ENCODE measurements at places on chromosomes 13 and 19.

- H3K4me1 ChIP-seq, result peaks cover 6% of the 10 kb centered on the region
- H3K4me3 ChIP-seq, result no peak overlapping the region
- no peaks in the 10 kb centered on the region for H3K36me3 ChIP-seq
- DNase-seq, result no peak
- no peak overlapping the region for H3K27ac ChIP-seq
These were observed 13.2 kb downstream of the EHD2 start for GRCh38 chr19:47726467-47726866.

GRCh38 chr19:17409990-17410389 is 4.6 kb upstream of the BST2 start:
- H3K36me3 ChIP-seq, result peaks cover 9% of the 10 kb centered on the region
- no peaks in the 10 kb centered on the region for H3K27me3 ChIP-seq
- DNase-seq, result no peak
- no peak overlapping the region for H3K27ac ChIP-seq

GRCh38 chr19:43610493-43610892 is 1.4 kb upstream of the SRRM5 start:
- no peaks in the 10 kb centered on the region for H3K4me1 ChIP-seq
- H3K27me3 ChIP-seq, result no peaks in the 10 kb centered on the region

- no peaks in the 10 kb centered on the region for H3K36me3 ChIP-seq
- H3K27me3 ChIP-seq, result peaks cover 6% of the 10 kb centered on the region
- no peak for DNase-seq
These were observed 10.6 kb downstream of the ERFL start for GRCh38 chr19:41917676-41918075.

DNA sequence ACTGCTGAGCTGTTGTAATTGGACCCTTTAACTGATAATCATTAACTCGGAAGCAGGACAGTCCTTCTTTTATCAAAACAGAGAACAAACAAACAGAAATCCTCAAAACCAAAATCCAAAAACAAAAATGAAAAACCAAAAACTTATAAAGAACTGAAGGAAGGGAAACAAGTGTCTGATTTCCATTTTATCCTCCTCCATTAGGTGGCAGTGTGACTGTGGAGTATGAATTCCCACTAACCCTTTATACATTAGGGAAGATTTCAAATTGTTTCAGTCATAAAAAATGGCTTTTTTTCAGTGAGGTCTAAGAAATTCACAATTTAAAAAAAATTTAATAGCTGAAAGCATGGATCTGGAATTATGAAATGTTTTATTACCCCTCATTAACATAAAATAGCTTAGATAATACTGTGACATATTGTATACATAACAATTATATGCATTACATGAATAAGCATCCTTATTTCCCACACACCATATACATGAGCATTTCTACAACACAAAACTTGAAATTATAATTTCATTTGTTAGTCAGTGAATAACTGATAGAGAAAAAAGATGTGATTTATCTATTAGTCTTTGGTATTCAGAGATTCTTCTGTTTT is 1074.3 kb upstream of the PCDH9 start:
- no peaks in the 10 kb centered on the region for H3K4me1 ChIP-seq
- H3K36me3 ChIP-seq, result no peaks in the 10 kb centered on the region
- H3K27me3 ChIP-seq, result no peaks in the 10 kb centered on the region
- DNase-seq, result no peak
- H3K4me3 ChIP-seq, result no peak overlapping the region

- H3K27me3 ChIP-seq, result no peaks in the 10 kb centered on the region
- no peaks in the 10 kb centered on the region for H3K4me1 ChIP-seq
- no peak overlapping the region for H3K4me3 ChIP-seq
- DNase-seq, result no peak
- H3K27ac ChIP-seq, result no peak overlapping the region
- H3K36me3 ChIP-seq, result no peaks in the 10 kb centered on the region
These were observed 852.7 kb upstream of the KLHL1 start for GRCh38 chr13:70960841-70961443.

- no peak for DNase-seq
- H3K4me1 ChIP-seq, result no peaks in the 10 kb centered on the region
- no peak overlapping the region for H3K27ac ChIP-seq
These were observed 151.3 kb downstream of the PTPRS start for GRCh38 chr19:5189318-5189607.

GRCh38 chr13:107969546-107969945 is 245.8 kb downstream of the LIG4 start:
- H3K4me3 ChIP-seq, result no peak overlapping the region
- no peaks in the 10 kb centered on the region for H3K27me3 ChIP-seq
- DNase-seq, result no peak
- H3K36me3 ChIP-seq, result no peaks in the 10 kb centered on the region

DNA sequence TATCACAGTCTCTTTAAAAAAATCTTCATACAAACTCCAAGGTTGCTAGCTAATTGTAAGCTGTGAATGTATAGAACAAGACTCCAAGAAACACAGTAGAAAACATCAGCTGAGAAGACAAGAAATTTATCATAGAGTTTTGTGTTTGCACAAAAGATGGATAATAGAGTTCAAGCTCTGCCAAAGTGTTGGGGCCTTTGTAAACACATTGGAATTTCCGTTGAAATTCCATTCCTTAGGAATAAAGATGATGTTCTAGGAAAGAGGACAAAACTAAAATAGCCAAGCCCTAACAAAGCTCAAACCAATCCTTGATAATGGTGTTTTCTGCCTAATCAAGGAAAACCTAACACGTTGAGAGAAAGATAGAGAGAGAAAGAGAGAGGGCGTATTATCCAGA is 20.6 kb downstream of the LRRC63 start:
- H3K27ac ChIP-seq, result no peak overlapping the region
- no peaks in the 10 kb centered on the region for H3K27me3 ChIP-seq
- DNase-seq, result no peak
- no peak overlapping the region for H3K4me3 ChIP-seq
- H3K36me3 ChIP-seq, result no peaks in the 10 kb centered on the region

DNA sequence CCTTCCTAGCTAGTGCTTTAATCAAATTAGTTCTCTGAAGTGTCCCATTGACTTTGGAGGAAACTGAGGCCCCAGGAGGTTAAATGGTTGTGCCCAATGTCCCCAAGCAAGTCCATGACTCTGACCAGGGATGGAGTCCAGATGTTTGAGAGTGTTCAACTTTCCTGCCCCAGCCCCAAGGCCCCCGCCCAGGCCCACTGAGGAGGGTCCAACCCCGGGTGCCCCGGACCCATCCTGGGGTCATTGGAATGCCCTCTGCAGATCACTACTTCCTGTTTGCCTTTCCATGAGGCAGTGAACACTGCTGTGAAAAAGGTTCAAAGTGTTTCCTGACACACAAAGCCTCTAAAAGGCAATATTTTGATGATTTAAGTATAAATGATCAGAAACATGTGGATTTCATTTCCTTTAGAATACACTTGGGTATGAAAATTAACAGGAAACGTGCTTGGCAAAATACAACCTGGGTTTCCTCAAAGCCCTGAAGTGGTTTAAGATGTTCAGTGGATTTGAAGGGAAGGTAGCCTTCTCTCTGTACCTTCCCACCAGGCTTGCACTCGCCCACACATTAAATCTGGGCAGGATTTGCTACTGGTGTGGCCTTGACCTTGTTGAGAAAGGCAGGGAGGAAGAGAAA is 335.7 kb downstream of the TSHZ3 start:
- DNase-seq, result no peak
- H3K4me3 ChIP-seq, result no peak overlapping the region
- H3K36me3 ChIP-seq, result no peaks in the 10 kb centered on the region
- H3K27me3 ChIP-seq, result no peaks in the 10 kb centered on the region

DNA sequence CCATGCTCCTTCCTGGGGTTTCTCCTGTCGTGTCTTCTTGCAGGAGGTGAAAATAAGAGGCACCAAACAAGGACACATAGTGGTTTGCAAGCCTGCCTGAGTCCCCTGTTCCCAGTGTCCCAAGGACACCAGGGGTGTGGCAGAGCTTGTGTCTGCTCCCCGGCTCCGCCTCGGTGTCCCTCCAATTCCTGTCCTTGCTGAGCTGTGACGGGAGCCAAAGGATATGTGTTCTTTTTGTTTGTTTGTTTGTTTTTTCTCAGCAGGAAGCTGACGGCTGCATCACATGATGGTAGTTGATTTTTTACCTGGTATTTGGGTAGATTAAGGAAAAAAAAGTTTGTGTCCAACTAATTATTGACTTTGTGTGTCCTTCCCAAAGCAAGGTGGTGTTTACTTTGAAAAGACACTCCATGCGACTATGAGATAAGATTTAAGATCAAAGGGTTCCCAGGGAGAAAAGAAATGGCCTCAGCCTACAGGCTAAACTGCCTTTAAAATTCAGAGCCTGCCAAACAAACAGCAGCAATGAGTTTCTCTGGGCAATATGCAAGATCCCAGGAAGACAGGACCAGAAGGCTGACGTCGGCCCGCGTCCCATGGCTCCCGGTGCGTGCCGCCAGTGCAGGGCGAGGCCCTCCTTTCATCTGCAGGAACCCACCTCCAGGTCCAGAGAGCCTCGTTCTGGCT is 50.8 kb upstream of the XPO4 start:
- H3K4me1 ChIP-seq, result peaks cover 2% of the 10 kb centered on the region
- H3K27ac ChIP-seq, result no peak overlapping the region
- H3K36me3 ChIP-seq, result no peaks in the 10 kb centered on the region
- H3K4me3 ChIP-seq, result no peak overlapping the region
- DNase-seq, result no peak
- H3K27me3 ChIP-seq, result no peaks in the 10 kb centered on the region

DNA sequence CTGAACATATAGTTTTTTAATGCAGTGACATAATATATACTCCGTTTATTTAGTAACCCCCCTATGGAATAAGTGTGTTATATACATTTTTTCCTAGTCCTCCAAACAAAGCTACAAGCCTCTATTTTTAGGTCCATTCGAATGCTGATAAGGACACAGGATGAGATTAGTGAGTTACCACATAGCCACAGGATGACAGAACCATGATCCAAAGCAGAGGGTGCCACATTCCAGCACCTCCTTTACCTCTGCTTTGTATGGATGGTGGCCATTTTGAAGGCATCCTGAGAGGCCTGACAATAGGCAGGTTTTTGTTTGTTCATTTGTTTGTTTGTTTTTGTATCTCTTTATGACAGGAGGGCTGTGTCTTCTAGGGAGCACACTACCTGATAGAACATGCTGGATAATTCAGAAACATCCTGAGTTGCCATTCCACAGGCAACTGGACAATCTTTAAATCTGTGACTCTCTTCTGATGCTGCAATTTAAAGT is 186.3 kb downstream of the MTUS2 start:
- H3K4me1 ChIP-seq, result no peaks in the 10 kb centered on the region
- H3K27me3 ChIP-seq, result no peaks in the 10 kb centered on the region
- no peak overlapping the region for H3K4me3 ChIP-seq
- H3K27ac ChIP-seq, result no peak overlapping the region
- H3K36me3 ChIP-seq, result no peaks in the 10 kb centered on the region

DNA sequence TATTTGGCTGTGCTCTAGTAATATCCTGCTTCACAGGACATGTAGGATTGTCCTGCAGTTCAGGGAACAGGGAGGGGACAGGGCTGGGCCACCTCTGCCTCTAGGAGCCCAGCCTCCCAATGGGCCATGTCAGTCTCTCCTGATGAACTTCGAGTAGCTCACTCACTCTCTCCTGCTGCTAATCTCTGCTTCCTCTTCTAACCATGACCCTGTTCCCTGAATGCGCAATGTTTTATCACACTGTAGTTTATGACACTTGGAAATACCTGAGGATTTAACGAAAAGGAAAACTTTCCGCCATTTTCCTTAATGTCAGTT is 9.2 kb downstream of the PARP4 start:
- H3K4me1 ChIP-seq, result no peaks in the 10 kb centered on the region
- H3K27ac ChIP-seq, result no peak overlapping the region
- no peaks in the 10 kb centered on the region for H3K27me3 ChIP-seq
- H3K36me3 ChIP-seq, result peaks cover 13% of the 10 kb centered on the region
- no peak for DNase-seq

DNA sequence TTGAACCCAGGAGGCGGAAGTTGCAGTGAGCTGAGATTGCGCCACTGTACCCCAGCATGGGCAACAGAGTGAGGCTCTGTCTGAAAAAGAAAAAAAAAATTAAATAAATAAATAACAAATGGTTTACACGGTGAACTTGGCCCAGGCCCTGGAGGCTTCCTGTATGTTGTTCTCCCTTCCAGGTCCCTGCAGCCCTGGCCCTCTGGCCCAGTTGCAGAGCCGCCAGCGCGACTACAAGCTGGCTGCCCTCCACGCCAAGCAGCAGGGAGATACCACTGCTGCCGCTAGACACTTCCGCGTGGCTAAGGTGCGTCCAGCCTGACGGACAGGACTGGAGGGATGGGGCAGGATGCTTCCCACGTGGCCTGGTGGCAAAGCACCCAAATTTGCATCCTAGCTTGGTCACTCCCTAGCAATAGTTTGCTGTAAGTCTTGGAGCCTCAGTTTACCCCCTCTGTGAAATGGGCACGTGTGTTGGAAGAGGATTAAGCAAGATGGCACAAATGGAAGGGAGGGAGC is 11.9 kb downstream of the CC2D1A start:
- H3K4me3 ChIP-seq, result no peak overlapping the region
- H3K27me3 ChIP-seq, result no peaks in the 10 kb centered on the region
- peaks cover 8% of the 10 kb centered on the region for H3K4me1 ChIP-seq
- H3K36me3 ChIP-seq, result peaks cover 33% of the 10 kb centered on the region
- DNase-seq, result no peak
